ENCODE measurements at places on chromosomes 3 and 15. TPM values are rescaled to one million over a fixed set of nuclear protein-coding genes. Genes with fewer than 3 reads are reported as not detected.
A peak's percentile ranks its signal among the peaks of the same experiment; 100 is the strongest.

- no peak for DNase-seq
Measured at GRCh38 chr3:101665357-101665756, 11.6 kb downstream of the ZBTB11 start.

Gene TMOD3
- total RNA-seq, result 38.8 TPM

DNA sequence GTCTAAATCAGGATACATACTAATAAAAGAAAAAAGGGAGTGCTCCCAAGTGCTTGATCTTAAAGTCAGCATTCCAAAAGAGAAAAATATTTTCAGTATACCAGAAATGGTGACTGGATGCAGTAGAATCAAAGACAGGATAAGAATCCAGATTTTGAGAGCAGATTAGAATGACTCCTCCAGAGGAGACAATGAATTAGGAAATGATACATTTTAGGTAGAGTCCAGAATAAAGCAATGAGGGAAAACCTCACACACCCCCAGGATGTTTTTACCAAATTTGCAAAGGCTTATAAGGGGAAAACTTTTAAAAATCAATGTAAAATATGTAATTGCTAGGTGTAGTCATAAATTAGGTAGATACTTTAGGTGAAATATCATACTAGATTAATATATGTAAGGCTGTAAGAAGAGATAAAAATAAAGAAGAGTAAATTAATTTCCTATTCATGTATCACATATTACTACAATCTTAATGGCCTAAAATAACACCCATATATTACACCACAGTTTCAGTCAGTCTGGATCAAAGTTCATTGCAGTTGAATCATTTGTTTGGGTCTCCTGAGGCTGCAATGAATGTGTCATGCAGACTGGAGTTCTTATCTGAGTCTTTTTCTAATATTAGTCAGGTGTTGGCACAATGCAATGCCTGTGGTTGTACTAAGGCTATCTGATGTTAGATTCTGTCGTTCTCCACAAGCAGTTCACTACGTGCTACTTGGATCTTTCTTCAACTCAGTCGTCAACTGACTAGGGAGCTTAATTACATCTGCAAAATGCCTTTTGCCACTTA lies 547.8 kb upstream of the EPHA6 start:
- DNase-seq, result no peak

Gene NOX5
- not detected for total RNA-seq

DNA sequence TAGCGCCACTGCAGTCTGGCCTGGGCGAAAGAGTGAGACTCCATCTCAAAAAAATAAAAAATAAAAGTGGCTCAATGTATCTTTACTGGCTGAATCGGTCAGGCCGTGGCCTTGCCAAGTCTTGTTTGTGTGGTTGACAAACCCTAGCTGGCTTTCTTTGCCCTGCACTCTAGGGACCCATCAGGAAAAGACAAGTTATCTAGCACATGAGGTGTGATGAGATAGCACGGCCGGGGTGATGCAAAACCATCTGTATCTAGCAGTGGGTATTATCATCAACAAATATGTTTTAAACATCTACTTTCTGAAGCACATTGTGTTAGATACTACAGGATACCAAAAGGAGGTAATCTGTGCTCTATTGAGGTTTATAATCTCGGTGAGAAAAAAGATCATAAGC lies 3.9 kb upstream of the DPP8 start:
- DNase-seq, result no peak

DNA sequence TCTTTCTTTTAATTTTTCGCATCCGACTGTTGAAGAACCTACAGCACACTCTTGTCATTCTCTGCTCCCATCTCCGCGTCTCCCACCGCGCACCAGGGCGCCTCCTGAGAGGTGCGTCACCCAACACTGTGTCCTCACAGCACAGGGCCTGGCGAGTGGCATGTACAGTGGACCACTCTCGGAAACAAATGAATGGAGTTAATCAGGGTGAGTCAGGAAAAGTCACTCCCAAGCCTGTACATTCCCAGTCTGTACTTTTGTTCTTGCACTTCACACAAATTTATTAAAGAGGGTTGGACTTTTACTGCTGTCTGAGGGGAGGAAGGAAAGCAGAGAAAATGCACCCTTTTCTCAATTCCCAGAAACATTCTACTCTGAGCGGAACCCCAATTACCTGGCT lies 625 bp downstream of the COL6A6 start:
- no peak for DNase-seq

DNA sequence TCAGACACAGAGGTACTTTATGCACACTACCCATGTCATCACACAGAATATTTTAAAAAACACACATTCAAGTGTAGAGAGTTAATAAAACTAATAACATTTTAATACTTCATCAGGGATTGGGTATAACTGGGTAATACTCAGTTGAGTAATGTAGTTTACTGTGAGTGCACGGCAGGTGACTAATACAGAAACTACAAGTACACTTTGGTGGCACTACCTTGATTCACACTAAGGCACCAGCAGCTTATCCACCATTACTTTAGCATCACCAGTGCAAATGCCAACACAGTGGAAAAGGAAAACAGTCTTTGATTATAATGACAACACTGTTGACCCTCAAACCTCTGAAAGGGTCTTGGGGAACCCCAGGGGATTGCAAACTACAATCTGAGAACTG lies 33.6 kb downstream of the ZNF280D start:
- DNase-seq, result no peak

GRCh38 chr3:177764933-177765332 lies 567.7 kb upstream of the TBL1XR1 start:
- DNase-seq, result no peak

Gene OIP5
- total RNA-seq, result 30.4 TPM

Gene SHC4
- 0.63 TPM for total RNA-seq

GRCh38 chr15:85718271-85718971 lies 76.3 kb downstream of the KLHL25 start:
- DNase-seq, result no peak

DNA sequence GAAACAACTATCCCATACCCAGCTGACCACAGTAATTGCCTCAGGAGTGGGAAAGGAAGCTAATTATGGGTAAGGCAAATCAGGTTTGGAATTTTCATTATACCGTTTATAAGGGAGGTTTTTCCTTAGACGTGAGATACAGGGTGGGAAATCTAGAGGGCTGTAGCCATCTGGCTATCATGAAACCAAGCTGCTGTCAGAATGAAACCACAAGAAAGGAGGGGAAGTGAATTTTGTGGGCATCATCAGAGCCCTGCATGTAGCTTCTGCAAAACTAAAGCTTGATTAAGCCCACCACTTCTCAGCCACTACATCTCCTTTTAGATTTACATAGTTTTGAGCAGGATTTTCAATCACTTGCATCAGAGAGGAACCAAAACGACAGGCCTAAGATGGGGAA lies 893.5 kb downstream of the TUSC7 start:
- DNase-seq, result no peak

Gene PAK6
- total RNA-seq, result 8.7 TPM

DNA sequence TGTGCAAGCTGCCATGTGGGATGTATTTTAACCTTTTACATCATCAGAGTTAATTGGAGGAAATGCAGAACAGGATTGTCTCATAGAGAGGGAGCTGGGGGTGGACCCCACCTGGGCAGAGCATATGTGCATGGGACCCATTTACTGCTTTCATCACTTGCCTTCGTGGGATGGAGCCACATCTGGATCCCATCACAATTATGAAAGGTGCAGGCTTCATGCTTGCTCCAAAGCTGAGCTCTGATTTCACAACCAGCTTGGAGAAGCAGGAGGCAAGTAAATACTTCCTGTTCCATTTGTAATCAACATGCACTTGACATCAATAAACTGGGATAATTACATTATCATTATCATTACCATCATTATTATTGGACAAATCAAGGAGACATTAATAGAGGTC lies 161.9 kb downstream of the ALDH1A2 start:
- no peak for DNase-seq

Gene SLC27A2
- 5.6 TPM for total RNA-seq

Gene GP9
- total RNA-seq, result not detected

DNA sequence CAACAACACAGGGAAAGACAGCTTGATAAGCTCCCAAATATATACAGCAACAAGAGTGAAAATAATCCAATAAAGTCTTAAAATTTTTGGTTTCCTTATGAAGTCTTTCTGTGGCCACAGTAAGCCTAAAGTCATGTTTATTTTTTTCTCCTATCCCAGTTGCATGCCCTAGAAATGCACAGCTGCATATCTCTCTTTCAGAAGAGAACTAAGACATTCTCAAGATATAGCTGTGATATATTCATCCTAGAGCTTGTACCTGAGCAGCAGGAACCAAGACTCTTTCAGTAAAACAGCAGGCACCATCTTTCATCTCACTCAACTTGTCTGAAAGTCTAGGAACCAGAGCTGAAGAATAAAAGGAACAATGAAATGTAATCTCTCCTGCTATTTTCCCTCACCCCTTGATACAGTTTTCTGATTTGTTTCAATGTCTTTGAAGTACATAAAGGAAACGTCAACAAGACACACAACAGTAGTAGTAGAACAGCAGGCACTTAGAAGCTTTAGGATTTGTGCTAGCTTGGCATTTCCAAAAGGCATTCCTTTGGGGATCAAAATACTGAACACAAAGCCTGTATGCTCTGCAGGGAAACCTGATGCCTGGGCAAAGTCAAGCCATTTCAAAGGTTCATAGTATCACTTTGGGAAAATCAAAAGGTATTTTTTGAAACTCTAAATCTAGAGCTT lies 536.8 kb downstream of the PYDC2 start:
- no peak for DNase-seq

DNA sequence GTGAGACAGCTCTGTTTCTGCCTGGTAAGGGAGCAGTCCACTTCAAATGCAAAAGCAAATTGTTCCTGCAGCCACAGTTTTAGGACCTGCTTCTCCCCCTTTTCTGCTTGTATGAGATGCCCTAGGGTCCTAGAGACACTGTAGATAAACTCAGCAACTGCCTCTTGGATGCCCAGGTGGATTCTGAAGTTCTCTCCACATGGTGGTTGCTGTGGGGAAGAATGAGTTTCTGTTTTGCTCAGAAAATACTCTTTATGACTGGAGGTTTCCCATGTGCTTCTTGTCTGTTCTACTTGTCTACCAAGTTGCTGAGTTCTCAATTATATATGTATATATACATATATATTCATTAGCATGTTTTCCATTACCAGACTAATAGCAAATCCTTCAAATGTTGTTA lies 5.6 kb upstream of the ZNF80 start:
- DNase-seq, result no peak

DNA sequence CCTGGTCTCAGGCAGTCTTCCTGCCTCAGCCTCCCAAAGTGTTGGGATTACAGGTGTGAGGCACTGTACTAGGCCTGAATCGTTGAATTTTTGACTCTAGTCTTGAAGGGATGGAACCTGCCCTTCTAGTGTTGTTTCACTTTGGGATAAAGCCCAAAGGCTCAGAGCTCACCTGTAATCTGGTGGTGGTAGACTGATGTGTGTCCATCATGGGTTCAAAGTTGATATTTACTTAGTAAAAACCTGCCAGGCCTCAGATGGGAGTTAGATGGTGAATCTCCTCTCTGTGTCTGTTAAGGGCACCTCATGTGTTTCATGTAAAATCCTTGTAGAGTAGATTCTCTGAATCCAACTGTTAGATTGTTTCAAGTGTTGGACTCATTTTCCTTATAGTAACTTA lies 41.1 kb downstream of the FNDC3B start:
- DNase-seq, result no peak

DNA sequence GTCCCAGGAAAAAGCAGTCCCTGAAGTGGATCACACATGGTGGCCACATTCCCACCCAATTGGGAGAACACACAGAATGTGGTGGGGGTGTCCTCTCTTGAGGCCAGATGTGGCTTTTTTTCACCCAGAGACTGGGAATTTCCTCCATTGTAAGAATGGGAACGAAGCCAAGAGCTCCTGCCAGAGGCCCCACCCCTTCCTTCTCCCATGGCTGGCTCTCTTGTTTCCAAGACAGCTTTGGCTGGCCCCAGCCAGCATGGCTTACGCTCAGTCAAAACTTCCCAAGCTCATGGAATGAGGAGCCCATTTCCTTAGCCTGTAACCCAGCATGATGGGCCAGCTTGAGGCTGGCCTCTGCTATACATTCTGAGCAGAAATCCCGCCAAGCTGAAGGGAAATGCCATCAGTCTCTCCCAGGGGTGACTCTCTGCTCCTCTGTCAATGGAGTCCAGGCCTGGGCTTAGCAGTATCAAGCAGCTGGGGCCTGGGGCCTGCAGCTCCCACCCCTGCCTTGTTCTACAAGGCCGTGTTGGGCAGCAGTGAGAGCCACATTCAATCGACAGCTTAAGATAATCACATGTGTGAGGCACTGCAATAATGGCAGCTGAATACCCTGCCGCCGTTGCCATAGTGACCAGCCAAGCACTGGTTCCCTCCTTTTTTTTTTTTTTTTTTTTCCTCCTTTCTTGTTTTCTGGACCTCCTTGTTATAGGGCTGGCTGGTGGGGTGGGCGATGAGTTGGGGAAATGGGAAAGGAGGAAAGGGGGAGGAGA lies 142.4 kb downstream of the EPHB1 start:
- peak; percentile 59 for DNase-seq

Gene DUOXA2
- total RNA-seq, result 0.11 TPM

- no peak for DNase-seq
Measured at GRCh38 chr3:71580636-71581456, 2.7 kb downstream of the FOXP1 start.

- no peak for DNase-seq
Measured at GRCh38 chr15:82890338-82890994, 62.1 kb downstream of the HOMER2 start.

- peak; percentile 44 for DNase-seq
Measured at GRCh38 chr15:64774629-64775493, 528 bp downstream of the RBPMS2 start.

DNA sequence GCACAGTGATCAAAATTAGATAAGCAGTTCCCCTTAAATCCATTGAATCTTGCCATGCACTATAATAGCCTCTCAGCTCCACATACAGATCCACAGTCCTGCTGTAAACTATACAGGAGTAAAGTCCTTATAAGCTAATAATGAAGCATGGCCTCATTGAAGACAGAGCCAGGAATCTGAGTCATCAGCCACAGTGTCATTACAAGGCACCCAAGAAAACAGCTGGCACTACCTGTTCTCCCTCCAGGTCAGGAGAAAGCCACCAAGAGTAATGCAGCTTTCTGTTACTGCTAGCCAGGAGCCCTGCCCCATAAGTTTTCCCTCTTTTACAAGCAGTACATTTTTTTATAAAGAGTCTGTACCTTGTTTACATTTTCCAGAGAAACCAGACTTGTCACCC lies 27.3 kb downstream of the WDR49 start:
- DNase-seq, result no peak

Measured in WTC11 (cell line).